ENCODE measurements at places on chromosomes 1 and 21.

GRCh38 chr1:16204634-16205333 lies 7.7 kb downstream of the ARHGEF19 start:
- peak; percentile 64 for DNase-seq

DNA sequence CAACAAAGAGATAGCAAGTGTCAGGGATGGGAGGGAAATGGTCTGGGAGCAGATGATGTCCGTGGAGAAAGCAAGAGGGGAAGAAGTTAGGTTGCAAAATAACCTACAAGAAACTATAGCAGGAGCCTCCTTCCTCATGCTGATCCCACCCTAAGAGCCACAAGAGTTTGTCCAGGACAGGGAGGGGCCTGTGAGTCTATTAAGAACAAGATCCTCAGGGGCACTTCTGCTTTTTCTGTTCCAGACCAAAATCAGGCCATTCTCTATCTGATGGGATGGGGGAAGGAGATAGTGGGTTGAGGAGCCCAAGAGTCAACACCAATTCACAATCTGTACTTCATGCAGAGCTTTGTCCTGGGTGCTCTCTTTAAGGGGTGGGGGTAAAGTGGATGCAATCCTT lies 7.7 kb upstream of the ATP1A4 start:
- DNase-seq, result no peak

DNA sequence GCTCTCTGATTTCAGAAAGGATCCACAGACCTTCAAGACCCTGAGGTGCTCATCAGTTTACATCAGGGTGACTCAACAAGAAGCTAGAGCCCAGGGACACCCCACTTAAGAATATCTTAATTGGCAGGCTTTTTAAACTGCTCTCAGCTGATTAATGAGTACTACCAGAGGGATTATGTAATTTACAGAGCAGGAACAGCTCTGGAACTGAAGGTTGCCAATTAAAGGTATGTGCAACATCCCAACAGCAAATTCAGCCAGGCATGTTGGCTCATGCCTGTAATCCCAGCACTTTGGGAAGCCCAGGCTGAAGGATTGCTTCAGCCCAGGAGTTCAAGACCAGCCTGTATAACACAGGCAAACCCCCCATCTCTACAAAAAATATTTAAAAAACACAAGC lies 295.7 kb downstream of the SETD4 start:
- DNase-seq, result no peak

GRCh38 chr1:233897325-233898162 lies 6.9 kb upstream of the SLC35F3 start:
- DNase-seq, result peak; percentile 55

GRCh38 chr1:223289621-223290020 lies 74.4 kb downstream of the SUSD4 start:
- DNase-seq, result no peak

DNA sequence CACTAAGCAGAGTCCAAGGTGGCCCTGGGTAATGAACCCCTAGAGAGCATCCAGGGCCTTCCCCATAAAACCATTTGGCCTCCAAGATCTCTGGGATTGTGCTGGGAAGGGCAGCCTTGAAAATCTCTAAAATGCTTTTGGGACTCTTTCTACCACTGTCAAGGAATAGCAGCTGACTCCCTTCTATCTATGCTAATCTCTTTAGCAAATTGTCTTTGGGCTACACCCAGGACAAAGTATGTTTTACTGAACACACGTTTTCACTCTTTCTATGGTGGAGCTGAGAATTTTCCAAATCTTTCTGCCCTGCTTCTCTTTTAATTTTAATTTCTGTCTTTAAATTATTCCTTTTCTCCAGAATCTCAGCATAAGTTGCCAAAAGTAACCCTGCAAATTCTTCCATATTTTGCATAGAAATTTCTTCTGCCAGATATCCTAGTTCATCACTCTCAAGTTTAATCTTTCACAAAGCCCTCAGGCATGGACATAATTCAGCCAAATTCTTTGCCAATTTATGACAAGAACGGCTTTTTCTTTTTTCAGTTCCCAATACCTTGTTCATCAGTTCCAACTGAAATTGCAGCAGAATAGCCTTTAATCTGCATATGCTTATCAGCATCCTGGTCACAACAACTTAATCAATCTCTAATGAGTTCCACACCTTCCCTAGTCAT lies 687.0 kb upstream of the ADGRL4 start:
- no peak for DNase-seq

GRCh38 chr1:181141431-181141910 lies 53.0 kb downstream of the IER5 start:
- no peak for DNase-seq

DNA sequence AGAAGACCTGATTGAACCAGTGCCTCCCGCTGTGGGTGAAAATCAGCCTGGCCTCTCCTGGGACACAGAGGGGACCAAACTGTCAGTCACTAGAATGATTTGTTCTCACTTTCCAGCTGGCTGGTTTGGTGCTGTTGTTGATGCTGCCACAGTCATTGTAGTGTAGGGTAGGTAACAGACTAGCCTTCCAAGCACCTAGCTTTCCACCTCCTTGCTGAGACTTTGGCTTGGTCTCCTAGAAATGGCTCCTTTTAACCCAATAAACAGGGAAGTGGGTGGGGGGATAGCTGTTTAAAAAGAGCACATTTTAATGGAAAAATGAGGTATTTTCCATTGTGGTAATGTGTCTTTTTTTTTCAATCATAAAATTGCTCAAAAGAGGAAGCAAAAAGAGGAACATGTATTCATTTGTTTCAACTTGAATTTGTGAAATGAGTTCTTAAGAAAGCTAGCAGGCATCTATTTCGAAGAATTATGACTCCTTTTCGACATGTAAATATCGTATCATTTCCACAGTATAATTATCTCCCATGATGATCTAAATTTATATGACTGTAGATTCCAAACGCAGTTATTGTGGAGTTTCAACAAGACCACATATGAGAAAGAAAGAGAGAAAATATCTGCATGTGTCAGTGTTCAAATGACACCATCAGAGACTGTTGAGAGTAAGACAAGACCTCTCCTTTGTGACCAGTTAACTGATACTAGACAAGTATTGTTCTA lies 190.1 kb downstream of the HLX start:
- DNase-seq, result peak; percentile 38

- peak; percentile 54 for DNase-seq
Measured at GRCh38 chr1:9119745-9120144, 9.2 kb downstream of the GPR157 start.

DNA sequence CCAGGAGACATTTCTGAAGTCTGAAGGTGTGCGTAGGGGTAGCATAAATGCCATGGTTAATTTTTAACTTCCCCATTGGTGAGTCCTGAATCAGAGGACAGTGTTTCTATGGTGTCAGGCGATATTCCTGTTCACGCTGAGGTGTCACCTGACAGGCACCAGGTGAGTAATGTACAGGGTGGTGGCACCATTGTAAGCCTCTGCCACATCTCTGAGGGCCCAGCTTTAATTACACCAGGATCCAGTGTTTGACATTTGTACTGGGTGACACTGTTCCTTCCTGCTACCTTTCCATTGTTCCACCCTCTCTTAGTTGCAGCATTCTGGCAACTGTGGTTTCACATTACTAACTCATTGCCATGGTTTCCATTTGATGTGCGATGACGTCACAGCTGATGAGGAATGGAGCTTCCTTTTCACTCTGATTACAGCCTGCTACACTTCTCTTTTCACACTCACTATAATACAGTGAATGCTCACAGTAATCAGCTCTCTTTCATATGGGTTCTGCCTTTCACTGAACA lies 40.6 kb upstream of the MARK1 start:
- no peak for DNase-seq

DNA sequence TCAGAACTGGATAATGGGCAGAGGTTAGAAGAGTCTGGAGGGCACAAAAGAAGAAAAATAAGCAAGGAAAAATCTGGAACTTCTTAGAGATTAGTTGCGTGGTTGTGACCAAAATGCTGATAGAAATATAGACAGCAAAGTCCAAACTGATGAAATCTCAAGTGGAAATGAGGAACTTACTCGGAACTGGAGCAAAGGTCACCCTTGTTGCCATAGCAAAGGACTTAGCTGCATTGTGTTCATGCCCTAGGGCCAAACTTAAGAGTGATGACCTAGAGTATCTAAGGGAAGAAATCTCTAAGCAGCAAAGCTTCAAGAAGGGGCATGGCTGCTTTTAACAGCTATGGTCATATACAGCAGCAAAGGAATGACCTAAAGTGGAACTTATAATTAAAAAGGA lies 180.0 kb downstream of the TTLL7 start:
- DNase-seq, result no peak

GRCh38 chr1:109938556-109938955 lies 27.9 kb downstream of the CSF1 start:
- no peak for DNase-seq

All from GM13976 (cell line).